Activated T-helper 2 cell treated with anti-CD3 and anti-CD28 coated beads, Interferon-gamma antibody, Interleukin-2, Interleukin-4, amounts not matched to agents 10 μg/mL and 5 μg/mL and 100 μg/mL, durations not matched to agents 14 hours and 24 hours and 36 hours (primary cell): ENCODE measurements at places on chromosomes 2 and 18.

GRCh38 chr2:195407783-195408182 is 249.2 kb upstream of the SLC39A10 start:
- DNase-seq: no peak

GRCh38 chr18:5196253-5197031 is 615 bp downstream of the AKAIN1 start:
- no peak for DNase-seq

DNA sequence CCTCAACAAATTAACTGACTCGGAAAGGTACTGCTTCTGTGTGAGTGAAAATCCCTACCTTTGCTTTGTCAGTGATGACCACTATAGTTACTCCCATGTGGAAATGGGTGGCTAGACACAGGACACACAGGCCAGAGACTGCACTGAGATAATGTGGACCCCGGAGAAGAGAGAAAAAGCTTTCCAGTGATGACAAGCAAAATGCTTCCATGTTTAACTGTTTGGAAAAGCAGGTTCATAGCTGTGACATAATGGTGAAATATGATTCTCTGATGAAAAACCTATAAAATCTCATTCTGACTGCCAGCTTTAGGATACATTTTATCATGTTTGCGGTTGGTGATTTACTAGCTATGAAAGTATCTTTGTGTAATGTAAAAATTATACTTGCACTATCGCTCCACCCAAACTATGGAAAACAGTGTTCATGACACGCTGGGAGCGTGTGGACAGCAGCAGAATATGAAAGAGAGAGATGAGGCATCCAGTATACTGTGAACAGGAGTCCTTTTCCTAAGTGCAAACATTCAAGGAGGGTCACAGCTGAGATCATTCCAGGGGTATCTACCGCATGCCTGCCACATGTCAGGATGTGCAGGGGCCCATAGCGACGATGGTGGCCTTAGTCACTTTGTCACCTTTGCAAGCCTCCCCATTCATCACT is 782.7 kb upstream of the SOX11 start:
- DNase-seq: no peak

DNA sequence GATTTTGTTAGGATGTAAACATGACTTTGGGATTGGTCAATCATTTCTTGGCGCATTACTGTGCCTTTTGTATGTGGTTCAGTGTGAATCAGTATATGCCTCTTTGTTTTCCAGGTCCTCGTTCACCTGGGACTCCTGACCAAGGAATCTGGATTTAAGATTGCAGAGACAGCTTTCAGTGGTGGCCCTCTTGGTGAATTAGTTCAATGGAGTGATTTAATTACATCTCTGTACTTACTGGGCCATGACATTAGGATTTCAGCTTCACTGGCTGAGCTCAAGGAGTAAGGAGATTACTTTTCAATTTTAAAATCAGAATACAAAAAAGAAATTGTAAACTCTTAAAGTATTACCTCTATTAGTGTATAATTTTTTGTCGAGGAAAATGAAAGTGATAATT is 87.6 kb downstream of the MGAT5 start:
- DNase-seq: no peak

GRCh38 chr2:84902526-84902925 is 2.9 kb upstream of the TMSB10 start:
- no peak for DNase-seq

DNA sequence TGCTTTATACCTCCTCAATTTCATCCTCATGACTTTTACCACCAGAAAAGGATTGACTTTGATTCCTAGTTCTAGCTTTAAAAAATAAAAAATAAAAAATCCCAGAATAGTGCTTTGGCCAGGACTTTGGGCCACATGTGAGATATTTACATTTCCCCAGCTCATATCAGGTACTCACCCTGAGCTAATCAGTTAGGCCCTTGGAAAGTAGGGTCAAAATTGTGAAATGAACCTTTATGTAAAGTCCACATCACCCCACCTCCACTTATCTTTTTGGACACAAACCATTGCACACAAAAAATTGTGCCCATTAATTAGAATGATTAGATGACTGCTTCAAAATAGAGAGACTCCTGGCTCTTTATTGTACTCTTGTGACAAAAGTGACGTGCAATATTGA is 17.2 kb downstream of the ME2 start:
- DNase-seq: no peak

DNA sequence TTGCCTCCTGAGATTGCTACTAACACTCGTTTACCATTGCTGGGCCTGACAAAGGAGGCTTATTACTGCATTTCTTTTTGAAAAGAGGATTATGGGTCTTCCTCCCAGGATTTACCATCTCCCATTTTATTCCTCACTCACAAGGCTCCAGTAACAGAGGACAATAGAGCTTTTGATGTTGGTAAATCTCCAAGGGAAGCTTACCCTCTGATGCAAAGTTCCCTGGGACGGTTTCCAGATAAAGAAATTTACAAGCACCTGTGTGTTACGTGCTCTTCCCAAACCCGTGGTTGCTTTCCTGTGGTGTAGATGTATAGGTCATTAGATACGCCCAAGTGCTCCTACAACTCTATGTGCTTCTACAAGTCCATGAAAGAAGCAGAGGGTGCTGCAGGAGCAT is 17.1 kb downstream of the VSNL1 start:
- DNase-seq: no peak

DNA sequence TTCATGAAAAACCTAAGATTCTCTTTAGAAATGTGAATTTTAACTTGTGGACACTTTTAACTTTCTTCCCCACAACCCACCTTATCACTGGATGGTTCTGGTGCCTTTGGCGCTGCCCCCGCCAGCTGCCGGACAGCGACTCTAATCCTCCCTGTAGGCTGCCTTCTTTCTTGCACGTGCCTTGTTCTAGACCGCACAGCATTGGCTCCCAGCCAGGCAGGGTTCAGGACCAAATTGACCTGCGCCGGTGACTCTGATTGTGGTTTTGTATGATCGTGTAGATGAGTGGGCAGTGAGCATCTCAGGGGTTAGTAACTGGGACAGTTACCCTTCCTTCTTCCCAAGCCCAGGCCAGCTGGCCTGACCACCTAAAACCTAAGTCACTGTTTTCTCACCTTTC is 106.8 kb downstream of the ASAP2 start:
- no peak for DNase-seq

DNA sequence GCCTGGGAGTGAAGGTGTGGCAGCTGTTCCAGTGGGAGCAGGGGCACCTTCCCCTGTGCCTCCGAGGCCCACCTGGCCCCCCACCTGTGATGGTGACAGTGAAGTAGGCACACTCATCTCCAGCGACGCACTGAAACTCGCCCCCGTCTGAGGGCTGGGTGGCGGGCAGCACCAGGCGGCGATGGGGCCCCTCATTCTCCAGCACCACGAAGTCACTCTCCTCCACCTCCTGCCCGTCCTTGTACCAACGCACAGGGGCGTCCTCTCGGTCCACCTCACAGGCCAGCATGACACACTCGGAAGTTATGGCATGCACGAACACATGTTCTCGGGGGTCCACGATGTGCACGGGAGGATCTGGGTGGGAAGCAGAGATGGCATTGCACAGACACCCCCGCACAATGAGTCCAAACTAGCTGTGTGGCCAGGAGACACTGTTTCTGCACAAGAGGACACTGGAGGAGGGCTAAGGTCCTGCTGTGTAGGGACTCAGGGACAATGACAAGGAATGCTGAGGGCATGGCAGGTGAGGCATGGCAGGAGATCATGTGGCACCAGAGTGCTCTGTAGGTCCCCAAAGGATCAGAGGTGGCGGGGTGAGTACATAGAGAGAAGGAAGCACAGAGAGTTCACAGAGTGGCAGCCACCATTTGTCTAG is 7.9 kb downstream of the OBSL1 start:
- no peak for DNase-seq
